ENCODE measurements at places on chromosomes 2 and 18.

- DNase-seq: no peak
Observed at GRCh38 chr2:53768242-53768542, 588 bp downstream of the CHAC2 start.

GRCh38 chr18:28831476-28831875 is 654.5 kb upstream of the CDH2 start:
- DNase-seq: no peak

- DNase-seq: no peak
Observed at GRCh38 chr2:64699712-64700111, 46.0 kb upstream of the SERTAD2 start.

- DNase-seq: no peak
Observed at GRCh38 chr18:56139792-56140254, 498.6 kb downstream of the TXNL1 start.

DNA sequence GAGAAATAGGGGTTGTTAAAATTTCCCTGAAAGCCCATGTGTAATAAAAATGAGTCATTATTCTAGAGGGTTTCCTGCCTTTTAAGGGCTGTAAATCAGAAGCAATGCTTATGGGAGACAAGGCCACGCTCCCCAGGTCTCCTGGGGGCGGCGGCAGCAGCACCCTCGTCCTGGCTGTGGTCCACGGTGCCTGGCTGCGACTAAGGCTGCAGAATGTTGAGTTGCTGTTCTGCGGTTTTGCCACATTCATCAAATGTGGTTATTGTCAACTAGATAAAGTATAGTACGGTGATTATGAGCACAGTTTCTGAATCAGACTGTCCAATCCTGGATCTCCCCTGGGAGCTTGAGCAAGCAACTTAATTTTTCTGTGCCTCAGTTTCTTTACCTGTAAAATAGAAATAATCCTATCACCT is 11.9 kb upstream of the AGFG1 start:
- no peak for DNase-seq

Measured in AG09319 (cell line).